ENCODE measurements at places on chromosomes 2 and 18. TPM values are rescaled to one million over a fixed set of nuclear protein-coding genes. Genes with fewer than 3 reads are reported as not detected.

The CLHC1 gene
- polyA plus RNA-seq, result 4.4 TPM

The AMER3 gene
- polyA plus RNA-seq, result 0.02 TPM

The CTLA4 gene
- polyA plus RNA-seq, result 0.07 TPM

The ARHGAP15 gene
- polyA plus RNA-seq, result 8.2 TPM

The TRABD2A gene
- 0.50 TPM for polyA plus RNA-seq

The RAPH1 gene
- polyA plus RNA-seq, result 4.2 TPM

The ALPG gene
- not detected for polyA plus RNA-seq

The C1QL2 gene
- polyA plus RNA-seq, result not detected
